ENCODE measurements at places on chromosomes 4 and X.

- no peak for DNase-seq
Measured at GRCh38 chr4:76723924-76724323, 174.0 kb downstream of the SOWAHB start.

DNA sequence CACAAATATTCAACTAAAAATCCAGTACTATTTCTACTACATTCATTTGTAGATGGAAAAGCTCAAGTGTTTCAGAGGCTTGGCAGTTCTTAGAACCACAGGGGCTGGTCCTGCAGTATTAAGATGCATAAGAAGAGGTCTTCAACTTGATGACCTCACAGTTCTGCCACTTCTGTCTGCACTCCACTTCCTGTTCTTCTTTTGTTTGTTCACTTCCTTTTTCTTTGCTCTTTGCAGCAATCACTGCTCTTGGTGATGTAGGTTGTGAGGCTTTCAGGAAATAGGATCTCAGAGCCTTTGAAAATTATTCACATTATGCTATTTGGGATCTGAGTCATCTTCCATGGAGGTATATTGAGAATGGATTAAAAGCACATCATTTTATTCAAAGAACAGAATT is 602.0 kb upstream of the CPEB2 start:
- DNase-seq: no peak

GRCh38 chrX:46034868-46035267 is 510.4 kb downstream of the ZNF674 start:
- DNase-seq: no peak

DNA sequence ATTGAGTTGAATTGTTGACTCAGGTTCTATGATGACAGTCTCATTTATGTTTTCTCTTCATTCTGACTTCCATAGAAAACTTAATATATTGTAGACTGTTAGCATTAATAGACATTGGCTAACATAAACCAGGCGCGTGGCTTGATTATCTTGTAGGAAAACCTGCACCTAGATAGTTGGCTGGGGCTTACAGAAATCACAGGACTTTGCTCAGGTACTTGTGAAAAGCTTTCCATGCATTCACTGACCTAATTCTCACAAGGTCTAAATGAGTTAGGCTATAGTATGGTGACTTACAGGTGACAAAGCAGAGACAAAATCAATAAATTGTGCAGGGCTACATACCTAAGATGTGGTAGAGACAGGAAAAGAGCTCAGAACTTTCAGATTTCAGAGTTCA is 212.8 kb downstream of the GPAT3 start:
- no peak for DNase-seq

GRCh38 chr4:174882317-174882992 is 35.7 kb upstream of the ADAM29 start:
- DNase-seq: no peak

DNA sequence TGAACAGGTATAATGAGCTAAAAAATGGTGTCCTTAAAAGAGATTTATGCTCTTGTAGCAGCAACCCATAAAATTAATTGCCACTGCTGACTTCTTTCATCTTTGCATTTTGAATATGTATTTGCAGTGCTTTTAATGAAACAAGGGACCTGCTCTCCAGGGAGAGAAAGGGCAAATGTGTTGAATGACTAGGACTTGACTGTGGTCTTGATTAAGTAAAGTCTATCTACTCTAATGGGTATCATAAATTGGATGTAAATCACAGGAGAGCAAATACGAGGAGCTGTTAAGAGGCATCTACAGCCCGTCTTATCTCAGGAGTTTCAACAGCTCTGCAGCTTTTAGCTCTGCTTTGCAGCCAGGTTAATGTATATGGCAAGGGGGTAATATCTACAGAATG is 216.4 kb downstream of the PALLD start:
- DNase-seq: no peak

- no peak for DNase-seq
Measured at GRCh38 chr4:114999880-115000279, 113.5 kb downstream of the NDST4 start.

GRCh38 chr4:55499495-55499894 is 47.2 kb downstream of the CLOCK start:
- no peak for DNase-seq

DNA sequence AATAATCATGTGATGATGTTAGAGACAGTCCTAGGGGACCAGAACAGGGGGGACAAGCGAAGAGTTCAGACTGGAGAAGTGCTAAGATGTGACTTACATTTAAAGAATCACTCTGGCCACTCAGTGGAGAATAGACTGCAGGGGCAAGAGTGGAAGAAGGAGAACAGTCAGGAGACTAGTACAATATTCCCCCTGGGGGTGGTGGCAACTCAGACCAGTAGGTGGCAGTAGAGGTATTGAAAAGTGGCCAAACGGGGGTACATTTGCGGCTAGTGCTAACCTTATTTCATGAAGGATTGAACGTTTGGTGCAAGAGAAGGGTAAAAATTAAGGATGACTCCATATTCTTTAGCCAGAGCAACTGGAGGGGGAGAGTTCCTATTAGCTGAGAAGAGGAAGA is 2.7 kb upstream of the BMX start:
- peak; percentile 31 for DNase-seq

All from T follicular helper cell (primary cell).